ENCODE measurements at places on chromosomes 4 and X. TPM values are rescaled to one million over a fixed set of nuclear protein-coding genes. Genes with fewer than 3 reads are reported as not detected.

Gene CXCL3
- total RNA-seq, result 6.1 TPM

Gene IQSEC2
- 40.0 TPM for total RNA-seq

Gene RPS6KA6
- total RNA-seq, result 7.6 TPM

Gene ASB12
- total RNA-seq, result not detected

Gene OPHN1
- total RNA-seq, result 1.7 TPM
